ENCODE measurements at places on chromosomes 1 and 21.

GRCh38 chr1:87403061-87403820 lies 74.6 kb downstream of the LMO4 start:
- DNase-seq = no peak

DNA sequence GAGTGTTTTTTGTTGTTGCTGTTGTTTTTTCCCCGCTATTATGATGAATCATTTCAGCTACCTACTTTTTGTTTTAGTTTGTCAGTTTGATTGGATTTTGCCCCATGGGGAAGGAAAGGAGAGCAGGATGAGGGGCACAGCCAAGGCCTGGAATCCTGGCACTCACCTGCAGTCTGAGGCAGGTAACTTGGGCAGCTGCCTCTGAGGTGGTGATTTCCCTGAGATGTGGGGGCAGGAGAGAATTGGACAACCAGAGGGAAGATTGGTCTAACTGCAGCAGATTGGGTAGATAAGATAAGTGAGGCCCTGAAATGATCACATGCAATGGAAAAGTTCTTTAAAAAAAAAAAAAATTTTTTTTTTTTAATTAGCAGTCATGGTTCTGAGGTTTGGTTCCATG lies 1.5 kb upstream of the LAX1 start:
- no peak for DNase-seq

GRCh38 chr21:37636152-37636860 lies 269.7 kb downstream of the DYRK1A start:
- DNase-seq = no peak

- no peak for DNase-seq
These were observed 106.7 kb downstream of the SETD4 start for GRCh38 chr21:35953597-35953996.

DNA sequence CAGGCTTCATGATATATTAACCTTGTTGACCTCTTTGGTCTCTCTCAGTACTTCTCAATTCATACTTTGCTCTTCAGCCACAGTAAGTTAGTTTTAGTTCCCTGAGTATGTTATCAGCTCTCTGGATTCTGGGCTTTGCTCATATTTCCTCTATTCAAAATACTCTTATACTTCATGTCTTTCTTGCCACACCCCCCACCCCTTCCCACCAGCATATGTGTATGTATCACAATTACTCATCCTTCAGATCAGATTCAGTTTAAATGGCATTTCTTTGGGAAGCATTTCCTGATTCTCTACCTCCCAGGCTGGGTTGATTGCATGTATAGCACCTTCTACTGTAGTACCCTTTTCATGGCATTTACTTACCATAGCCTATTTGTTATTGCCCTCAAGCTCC lies 28.3 kb downstream of the SLC30A7 start:
- no peak for DNase-seq

DNA sequence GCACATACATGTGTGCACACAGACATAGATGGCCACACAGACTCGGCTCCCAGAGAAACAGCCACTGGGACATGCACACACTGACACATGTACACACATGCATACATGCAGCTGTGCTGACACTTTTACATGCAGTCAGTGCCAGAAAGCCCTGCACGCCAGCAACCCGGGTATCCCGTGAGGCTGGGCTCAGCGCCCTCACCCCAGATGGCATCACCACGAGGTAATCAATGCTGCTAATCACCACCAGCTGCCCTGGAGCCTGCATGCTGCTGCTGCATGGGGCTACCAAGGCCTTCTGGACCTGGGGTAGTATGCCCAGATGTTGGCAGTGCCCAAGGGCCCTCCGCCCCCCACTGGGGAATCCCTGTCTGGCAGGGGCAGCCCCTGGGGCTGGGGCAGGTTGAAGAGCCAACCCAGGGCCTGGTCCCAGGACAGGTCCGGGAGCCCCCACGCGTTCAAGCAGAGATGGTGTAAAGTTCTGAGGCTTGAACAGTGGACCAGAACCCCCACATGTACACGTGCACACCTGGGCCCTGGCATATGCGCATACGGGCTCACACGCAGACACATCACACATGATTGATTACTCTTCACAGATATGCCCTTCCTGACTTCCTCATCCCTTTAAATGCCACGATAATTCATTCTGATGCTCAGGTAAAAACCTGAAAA lies 2.7 kb upstream of the COL16A1 start:
- no peak for DNase-seq

GRCh38 chr1:177960939-177961622 lies 8.8 kb downstream of the SEC16B start:
- no peak for DNase-seq

DNA sequence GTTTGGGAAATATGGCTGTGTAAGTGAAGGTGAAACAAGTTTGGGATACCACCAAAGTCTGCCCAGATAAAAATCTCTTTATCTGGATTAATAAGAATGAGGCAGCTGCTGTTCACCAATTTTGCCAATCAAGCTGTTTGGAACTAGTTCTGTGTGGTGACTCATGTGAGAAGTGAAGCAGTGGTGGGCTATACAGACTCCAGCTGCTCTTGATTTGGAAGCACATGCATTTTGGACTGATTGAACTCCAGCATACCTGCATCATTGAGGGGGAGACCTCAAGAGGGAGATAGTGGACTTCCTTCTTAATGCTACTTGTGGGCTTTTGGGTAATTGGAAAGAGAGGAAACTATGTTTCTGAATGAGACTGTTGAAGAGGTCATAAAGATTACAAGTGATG lies 99.2 kb upstream of the B3GALT2 start:
- no peak for DNase-seq

DNA sequence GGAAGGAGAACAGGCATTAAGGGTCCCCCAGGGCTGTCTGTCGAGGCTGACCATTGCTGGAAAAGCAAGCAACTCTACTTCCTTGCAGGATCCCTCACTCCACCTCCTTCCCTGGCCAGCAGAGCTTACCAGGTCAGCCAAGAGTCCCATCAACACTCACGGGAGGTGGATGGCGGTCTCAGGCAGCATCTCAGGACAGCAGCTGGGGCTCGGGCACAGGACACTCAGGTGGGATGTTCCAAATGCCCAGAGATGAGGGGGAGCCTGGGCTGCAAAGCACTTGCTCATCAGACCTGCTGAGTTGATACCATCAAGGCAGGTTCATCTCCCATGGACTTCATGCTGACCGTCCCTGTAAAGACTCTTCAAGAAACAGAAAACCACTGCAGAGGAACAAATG lies 559.8 kb downstream of the NPHP4 start:
- no peak for DNase-seq

DNA sequence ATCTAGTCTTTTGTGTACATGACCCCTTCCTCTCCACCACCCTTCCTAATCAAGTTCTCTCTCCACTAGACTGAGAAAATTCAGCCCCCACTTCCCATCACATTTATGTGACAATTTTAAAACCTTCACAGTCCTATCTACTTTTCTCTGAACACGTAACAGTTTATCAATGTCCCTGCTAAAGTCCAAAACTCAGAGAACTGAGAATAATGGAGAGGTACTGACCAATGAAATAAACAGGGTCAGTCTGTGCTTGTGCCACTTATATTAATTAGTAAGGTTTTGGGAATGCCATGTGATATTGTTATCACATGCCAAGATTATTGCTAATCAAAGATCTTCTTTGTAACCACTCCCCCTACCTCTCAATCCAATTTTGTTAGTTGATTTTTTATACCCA lies 164.2 kb upstream of the KIAA0040 start:
- no peak for DNase-seq

GRCh38 chr1:25619101-25619890 lies 2.7 kb downstream of the MAN1C1 start:
- DNase-seq = no peak

DNA sequence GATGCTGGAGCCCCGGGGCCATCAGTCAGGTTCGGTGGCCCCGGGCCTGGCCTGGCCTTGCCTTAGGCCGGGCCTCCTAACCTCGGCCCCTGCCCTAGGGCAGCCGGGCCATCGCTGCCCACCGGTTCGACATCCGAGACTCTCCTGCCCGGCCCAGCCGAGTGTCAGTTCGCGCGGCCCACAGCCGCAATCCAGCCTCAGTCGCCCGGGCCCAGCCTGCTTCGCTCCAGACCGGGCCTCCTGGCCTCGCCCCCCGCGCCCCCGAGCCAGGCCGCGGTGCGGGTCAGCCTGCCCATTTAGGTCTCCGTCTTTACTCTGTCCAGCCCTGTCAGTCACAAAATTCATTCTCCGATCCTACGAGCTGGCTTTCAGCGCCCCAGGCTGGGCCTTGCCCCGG lies 777 bp downstream of the LRRC41 start:
- no peak for DNase-seq

DNA sequence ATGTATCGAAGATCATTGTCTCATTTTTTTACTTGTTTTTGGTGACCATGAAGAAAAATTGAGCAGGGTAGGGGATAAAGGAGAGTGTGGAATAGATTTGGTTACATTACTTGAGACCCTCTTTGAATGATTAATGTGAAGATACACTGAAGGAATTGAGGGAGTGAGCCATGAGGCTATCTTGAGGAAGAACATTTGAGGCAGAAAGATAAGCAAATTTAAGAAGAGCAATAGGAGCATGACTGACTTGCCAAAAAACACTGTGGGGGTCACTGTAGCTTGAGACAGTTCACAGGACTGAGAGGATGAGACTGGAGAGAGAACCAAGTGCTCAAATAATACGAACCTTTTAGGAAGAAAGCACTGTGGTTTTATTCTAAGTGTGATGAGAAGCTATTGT lies 43.1 kb upstream of the PTPRC start:
- DNase-seq = no peak

GRCh38 chr1:173733912-173734311 lies 19.1 kb downstream of the KLHL20 start:
- no peak for DNase-seq

- no peak for DNase-seq
These were observed 5.0 kb upstream of the PLA2G2C start for GRCh38 chr1:20191266-20191825.

DNA sequence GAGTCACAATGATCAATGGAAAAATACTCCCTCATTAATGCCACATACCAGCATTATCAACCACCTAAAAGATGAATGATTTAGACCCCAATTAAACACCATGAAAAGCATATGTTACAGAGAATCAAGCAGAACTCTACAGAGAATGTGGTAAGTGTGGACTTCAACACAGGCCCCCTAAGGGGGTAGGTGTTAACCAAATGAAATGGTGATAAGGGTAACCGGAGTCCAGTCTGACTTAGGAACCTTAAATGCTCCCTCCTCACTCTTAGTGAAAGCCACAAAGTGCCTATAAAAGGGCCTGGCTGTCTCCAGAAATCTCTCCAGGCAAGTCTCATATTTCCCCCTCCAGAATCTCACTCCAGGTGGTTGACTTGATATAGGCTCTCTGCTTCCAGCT lies 149.2 kb upstream of the FOXD3 start:
- DNase-seq = no peak

GRCh38 chr1:182389619-182390047 lies 2.0 kb downstream of the GLUL start:
- no peak for DNase-seq

- DNase-seq = no peak
These were observed 92.8 kb upstream of the DMRTA2 start for GRCh38 chr1:50516056-50516455.

- no peak for DNase-seq
These were observed 14.4 kb downstream of the S100A16 start for GRCh38 chr1:153598309-153599172.

DNA sequence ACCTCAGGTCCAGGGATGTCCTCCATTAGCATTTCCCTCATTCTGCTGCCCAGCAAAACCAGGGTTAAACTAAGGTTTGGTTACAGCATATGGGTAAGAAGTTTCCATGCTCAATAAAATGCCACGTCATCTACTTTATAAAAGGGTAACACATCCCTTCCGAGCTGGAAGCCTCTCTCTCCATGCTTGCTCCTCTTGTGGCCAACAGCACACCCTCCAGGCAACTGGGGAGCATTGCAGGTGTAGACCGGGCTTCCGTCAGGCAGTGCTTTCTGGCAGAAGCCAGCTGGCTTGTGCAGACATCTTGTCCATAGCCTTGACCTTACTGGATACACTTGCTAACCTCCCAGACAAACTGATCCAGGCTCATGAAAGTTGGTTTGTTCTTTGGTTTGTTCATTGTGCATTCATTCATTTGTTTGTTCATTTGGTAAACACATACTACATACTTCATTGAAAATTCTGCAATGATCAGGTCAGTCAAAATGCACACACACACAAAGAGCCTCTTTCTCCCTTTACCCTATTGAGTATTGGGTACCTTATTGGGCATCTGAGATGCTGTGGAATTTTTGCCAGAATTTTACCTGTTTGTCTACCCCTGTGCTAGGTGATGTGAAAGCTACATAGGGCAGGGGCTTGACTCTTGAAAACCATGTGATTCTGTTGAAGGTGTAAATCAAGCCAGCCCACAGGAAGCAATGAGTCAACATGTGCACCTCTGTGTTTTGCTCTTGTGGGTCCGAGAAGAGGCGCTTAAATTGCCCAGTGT lies 422.8 kb downstream of the CAMTA1 start:
- no peak for DNase-seq

DNA sequence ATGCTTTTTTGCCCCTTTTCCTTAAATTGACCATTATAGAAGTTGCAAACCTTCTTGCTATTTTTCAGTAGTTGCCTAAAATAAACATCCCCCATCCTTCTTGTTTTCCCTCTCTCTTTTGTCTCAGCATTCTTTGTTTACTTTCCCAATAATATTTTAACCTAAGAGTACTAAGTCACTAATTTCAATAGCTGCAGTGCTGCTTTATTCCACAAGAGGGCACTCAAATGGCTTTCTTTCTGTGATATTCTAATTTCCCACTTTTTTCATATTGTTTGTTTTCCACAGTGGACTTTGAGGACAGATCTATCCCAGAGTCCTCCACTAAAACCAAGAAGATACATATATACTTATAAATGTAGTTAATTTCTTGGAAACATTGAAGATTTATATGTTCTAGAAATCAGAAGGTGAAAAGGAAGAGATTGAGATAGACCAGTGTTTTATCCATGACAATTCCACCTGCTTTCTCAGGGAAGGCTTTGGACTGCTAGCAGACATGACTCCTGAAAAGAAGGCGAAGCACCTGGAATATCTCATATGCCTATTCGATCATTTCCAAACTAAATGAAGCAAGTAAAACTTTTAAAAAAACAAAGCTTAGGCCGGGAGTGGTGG lies 104.8 kb upstream of the GRIK1 start:
- DNase-seq = no peak

DNA sequence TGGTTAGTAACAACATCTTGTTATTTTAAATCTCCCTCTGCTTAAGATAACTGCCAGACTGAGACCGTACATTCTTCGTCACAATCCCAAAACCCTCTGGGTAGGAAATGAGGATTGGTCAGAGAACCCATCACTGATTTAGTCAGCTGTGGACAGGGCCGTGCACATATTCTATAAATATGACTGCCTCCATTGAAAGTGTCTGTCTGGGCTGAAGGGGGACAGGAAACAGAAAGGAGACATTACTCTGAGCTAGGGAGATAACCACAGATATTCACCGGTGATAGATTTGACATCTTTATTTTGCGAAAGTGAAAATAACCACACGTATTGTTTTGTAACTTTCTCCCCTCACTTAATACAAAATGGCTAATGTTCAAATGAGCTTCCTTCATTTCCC lies 36.9 kb upstream of the ST6GALNAC5 start:
- no peak for DNase-seq

Measured in omental fat pad (tissue), 4 donors.